ENCODE measurements at places on chromosomes 2 and 18.

DNA sequence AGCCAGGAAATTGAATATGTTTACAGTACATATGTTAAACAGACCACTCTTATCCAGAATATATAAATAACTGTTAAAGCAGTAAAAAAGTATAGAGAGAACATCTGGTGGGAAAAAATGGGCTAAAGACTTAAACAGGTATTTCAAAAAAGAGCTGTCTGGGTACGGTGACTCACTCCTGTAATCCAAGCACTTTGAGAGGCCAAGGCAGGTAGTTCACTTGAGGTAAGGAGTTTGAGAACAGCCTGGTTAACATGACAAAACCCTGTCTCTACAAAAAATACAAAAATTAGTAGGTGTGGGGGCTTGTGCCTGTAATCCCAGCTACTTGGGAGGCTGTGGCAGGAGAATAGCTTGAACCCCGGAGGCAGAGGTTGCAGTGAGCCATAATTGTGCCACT, 171.4 kb upstream of the FSIP2 start:
- no peak for DNase-seq

DNA sequence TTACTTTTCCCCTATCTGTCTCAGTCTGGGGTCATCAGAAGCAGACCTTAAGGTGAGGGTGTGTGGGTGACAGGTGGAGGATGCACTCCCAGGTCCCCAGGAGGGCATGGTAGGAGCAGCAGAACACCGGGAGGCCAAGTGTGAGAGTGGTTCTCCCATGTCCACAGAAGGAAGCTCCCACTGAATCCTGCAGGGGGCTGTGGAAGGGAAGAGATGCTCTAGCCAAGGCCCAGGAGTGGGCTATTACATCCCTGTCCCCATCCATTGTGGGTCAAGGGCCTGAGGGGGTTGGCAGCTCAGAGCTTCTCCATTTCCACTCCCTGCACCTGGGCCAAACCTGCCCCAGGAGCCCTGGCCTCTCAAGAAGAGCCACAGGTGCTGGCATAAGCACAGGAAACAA, 86.4 kb upstream of the KCNE4 start:
- no peak for DNase-seq

GRCh38 chr18:25239581-25240419, 112.2 kb downstream of the ZNF521 start:
- DNase-seq, result no peak

- no peak for DNase-seq
These were observed 283.4 kb downstream of the CNTNAP5 start for GRCh38 chr2:124308319-124309062.

DNA sequence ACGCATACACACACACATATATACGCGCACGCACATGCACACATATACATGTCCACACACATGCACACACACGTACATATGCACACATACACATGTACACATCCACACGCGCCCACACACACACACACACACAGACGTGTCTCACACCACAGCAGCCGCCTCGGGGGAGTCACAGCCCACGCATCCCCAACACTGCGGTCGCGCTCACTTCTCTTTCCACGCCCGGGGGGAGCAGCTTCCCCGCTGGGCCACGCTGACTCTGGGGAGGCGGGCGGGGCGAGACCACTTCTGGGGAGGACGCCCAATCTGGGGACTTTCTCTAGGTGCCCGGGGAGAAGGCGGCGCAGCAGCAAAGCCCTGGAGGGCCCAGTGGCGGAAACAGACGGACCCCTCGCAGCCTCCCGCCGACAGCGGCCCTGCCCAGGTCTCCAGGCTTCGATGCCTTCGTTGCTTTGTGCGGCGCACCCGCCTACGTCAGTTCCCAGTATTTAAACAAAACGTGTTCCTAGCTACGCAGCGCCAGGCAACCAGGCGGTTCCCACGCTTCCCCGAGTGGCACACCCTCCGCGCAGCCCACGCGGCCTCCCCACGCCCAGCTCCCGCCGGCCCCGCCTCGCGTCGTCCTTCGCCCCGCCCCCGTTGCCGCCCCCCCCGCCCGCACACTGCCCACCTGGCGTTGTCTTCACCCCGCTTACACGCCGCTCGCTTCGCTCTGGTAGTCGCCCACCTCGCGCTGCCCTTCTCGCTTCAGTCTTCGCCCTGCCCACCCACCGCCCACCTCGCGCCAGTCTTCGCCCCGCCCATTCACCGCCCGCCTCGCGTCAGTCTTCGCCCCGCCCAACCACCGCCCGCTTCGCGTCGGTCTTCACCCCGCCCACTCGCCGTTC, 810 bp upstream of the RBFA start:
- no peak for DNase-seq

- DNase-seq, result no peak
These were observed 6.4 kb downstream of the TRIM54 start for GRCh38 chr2:27288610-27289009.

GRCh38 chr2:136247204-136247950, 129.4 kb upstream of the CXCR4 start:
- DNase-seq, result no peak

DNA sequence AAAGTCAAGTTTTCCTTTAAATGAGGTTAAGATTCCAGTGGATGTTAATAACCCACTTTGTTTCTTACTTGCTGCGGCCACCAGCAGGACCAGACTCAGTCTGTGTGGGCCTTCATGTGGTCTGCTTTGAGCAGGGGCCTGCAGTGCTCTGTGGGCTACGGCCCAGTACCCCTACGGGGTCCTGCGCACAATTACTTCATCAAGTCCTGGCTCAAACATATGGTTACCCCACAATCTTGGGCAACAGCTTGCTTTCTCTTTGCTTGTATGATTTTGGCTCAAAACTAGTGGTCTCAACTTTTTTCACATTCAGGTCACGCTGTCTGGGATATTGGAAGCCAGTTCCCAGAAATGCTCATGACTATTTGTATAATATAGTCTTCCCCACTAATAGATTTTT, 64.2 kb downstream of the PTPN2 start:
- no peak for DNase-seq

- no peak for DNase-seq
These were observed 110.7 kb downstream of the ZEB2 start for GRCh38 chr2:144409241-144409640.

DNA sequence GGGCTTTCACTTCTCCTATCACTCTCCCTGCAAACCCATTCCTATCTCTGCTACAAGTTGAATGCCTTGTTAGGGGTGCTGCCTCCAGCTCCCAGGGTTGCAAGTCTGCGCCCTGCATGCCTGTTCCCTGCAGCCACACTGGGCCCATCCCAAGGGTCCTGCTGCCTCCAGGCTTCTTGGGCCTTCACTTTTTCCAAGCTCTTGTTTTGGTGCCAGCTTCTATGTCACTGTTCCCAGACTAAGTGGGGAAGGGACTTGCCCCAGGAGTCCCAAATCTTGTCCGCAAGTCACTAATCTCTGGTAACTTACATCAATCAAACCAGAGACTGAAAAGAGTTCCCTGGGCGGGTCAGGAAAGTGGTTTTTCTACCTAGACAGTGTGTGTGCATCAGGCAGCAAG, 65.4 kb downstream of the ZCCHC2 start:
- no peak for DNase-seq

DNA sequence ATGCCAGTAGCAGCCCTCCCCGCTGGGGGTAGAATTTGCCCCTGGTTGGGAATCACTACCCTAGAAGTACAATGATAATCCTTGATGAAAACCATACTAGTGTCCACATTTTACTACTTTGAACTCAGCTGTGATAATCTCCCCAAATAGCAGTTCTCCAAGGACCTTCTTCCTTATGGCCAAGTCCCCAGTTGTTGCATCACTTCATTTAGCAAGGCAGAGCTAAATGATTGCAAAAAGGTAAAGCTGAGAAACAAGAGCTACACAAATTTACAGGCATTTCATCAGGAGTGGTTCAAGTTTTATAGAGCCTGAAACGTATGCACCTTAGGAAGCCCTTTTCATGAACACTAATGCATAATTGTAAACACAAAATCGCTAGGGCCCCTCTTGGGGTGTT, 44.9 kb upstream of the REL start:
- DNase-seq, result no peak

DNA sequence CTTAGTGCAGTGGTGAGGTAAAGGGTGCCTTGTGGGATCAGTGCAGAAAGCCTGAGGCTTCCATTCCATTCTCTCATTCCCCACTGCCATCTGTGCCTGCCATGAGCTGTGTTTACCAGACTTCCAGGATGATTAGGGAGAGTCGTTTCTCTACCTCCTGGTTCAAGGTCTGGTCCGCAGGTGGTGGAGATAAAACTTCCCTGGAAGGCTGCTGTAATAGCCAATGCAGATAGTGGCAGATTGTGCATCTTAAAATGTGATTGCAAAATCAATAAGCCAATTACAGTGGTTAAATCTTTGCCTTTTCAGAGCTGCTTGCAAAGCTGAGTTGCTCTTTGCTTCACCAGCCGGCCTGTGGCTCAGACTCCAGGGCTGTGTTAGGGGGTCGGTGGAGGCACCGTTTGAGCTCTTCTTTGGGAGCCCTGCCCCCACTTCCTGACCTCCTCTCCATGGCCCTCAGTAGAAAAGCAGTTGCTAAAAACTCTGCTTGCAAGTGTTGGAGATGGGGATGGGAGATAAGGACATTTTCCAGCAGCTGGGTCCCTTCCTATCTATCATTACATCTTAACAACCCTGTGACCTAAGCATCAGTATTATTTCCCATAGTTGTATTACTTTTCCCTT, 95.2 kb upstream of the HS6ST1 start:
- no peak for DNase-seq

DNA sequence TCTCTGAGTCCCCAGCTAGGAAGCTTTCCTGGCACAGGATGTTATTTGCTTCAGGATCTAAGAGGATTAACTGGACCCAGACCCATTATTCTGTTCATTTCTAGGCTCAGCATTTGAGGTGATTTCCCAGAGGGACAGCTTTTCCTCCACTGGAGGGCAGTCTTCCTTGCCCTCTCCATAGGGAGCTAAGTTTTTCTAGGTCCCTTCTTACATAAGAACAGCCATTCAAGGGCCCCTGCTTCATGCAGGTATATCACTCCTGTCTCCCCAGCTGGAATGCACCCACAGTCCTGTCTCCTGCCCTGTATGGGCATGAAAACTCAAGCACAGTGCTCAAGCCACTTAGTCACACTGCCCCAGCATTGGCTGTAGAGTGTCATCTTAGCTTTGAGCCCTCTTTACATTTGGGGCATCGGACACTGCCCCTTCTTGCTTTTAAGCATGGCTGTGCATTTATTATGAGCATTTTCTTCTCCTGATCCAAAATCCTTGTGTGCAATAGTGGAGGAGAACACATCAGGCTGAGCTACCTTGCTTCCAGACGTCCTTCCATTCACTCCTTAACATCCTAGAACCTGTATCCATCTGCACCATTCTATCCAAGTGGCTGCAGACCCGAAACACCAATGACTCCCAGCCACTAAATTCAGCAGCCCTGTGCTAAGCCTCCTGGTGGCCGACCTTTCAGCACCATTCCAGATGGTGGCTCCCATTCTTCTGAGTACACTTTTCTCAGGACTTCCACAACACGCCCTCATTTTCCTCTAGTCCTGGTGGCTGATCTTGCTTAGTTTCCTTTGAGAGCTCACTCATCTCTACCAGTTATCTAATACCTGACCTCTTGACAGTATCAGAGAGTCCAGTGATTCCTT, 80.0 kb downstream of the COPS8 start:
- no peak for DNase-seq

GRCh38 chr2:170717991-170718589, 3.0 kb downstream of the SP5 start:
- DNase-seq, result no peak

GRCh38 chr18:75256376-75256775, 45.8 kb downstream of the TSHZ1 start:
- DNase-seq, result no peak

- no peak for DNase-seq
These were observed 945.1 kb upstream of the PIK3C3 start for GRCh38 chr18:41009926-41010325.

Measured in fibroblast of skin of left quadriceps (primary cell).